Jurkat, Clone E6-1 (cell line): ENCODE measurements at places on chromosomes 6 and 20.

- DNase-seq, result no peak
Observed at GRCh38 chr6:15513801-15514711, 148.8 kb downstream of the DTNBP1 start.

GRCh38 chr6:75603106-75603420, 1.4 kb downstream of the SENP6 start:
- DNase-seq, result no peak

- no peak for DNase-seq
Observed at GRCh38 chr6:150403458-150404246, 34.8 kb downstream of the IYD start.

DNA sequence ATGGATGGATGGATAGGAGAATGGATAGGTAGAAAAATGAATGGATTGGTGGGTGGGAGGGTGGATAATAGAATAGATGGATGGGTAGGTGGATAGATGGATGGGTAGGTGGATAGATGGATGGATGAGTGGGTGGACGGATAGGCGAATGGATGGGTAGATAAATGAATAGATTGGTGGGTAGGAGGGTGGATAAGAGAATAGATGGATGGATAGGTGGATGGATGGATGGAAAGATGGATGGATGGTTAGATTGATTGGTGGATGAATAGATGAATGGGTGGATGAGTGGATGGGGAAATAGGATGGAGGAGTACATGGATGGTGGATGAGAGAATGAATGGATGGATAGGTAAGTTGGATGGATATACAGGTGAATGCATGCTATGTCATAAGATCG, 110.5 kb downstream of the CEBPB start:
- DNase-seq, result no peak

DNA sequence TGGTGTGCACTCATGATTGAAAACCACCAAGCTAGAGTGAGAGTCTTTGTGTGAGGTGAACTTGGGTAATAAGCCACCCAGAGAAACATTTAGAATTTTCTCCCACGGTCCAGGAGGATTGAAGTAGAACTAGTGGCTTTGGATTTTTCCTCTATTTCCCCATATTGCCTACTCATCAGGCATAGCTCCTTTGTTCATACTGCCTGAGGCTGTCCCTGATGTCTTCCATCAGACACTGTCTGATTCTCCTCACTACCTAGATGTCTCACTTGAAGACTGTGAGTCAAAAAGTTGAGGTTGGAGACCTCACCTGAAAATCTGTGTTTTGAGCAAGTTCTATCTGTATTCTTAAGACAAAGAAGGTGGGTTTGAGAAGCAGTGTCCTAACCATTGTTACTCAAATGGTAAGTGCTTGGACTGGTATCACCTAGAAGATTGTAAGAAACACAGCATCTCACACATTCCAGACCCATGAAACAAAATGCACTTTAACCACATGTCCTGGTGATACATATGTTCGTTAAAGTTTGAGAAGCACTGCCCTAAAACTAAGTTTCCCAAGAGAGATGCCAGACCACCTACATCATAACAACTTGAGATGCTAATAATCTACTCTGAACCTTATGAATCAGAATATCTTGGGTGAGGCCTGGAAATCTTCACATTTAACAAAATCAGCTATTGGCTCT, 523.4 kb upstream of the BTBD3 start:
- DNase-seq, result no peak

DNA sequence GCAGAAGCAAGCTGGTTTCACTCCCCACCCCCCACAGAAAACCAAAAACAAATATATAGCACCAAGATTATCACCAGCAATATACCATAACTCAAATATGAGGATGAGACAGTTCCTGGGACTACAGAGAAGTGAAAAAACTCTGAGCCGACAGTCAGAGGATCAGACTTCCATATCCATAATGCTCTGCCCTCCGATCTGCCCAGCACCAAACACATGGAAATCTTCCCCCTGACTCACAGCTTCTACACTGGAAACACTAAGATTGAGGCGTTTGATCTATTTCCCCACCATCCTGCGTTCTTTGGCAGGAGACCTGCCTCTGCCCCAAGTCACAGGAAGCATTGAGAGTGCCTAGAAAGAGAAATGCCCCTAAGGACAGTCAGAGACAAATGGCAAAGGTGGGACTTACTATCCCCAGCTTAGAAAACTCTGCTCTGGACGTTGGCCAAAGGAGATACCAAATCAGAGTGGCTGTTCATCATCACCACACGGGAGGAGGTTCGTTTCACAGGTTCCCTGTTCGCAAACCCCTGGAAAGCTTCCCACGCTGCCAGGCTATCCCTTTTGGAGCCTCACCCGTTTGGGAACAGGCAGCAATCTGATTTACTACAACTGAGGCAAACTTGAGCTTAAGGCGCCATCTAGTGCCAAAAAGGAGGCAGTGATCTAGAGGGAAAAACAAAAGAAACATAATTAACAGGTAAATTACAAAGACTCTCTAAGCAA, 48.7 kb upstream of the SRSF6 start:
- peak; percentile 17 for DNase-seq

- DNase-seq, result no peak
Observed at GRCh38 chr20:40604416-40604815, 84.6 kb downstream of the MAFB start.

- peak; percentile 27 for DNase-seq
Observed at GRCh38 chr6:88492824-88493223, 326.7 kb upstream of the CNR1 start.
